ENCODE measurements at places on chromosomes 5 and 9. TPM values are rescaled to one million over a fixed set of nuclear protein-coding genes. Genes with fewer than 3 reads are reported as not detected.

- no peaks in the 10 kb centered on the region for H3K36me3 ChIP-seq
- H3K27ac ChIP-seq = no peak overlapping the region
- peaks cover 15% of the 10 kb centered on the region for H3K4me1 ChIP-seq
- no peak for DNase-seq
Measured at GRCh38 chr9:19663570-19663969, 125.3 kb downstream of the SLC24A2 start.

GRCh38 chr9:33742519-33742918 is 52.8 kb upstream of the PRSS3 start:
- no peak overlapping the region for H3K4me3 ChIP-seq
- H3K36me3 ChIP-seq = no peaks in the 10 kb centered on the region
- peaks cover 30% of the 10 kb centered on the region for H3K27me3 ChIP-seq
- no peak for DNase-seq

- H3K27me3 ChIP-seq = no peaks in the 10 kb centered on the region
- no peak overlapping the region for H3K4me3 ChIP-seq
- no peaks in the 10 kb centered on the region for H3K36me3 ChIP-seq
- no peak for DNase-seq
- H3K4me1 ChIP-seq = no peaks in the 10 kb centered on the region
Measured at GRCh38 chr5:177098120-177098469, 11.4 kb downstream of the FGFR4 start.

- H3K27me3 ChIP-seq = peaks cover 8% of the 10 kb centered on the region
- no peak overlapping the region for H3K4me3 ChIP-seq
- no peaks in the 10 kb centered on the region for H3K4me1 ChIP-seq
- DNase-seq = no peak
- H3K27ac ChIP-seq = no peak overlapping the region
- no peaks in the 10 kb centered on the region for H3K36me3 ChIP-seq
Measured at GRCh38 chr5:59317023-59317773, 576.3 kb downstream of the PDE4D start.

GRCh38 chr9:130921300-130921988 is 17.6 kb downstream of the FIBCD1 start:
- DNase-seq = no peak
- peaks cover 2% of the 10 kb centered on the region for H3K27me3 ChIP-seq
- no peaks in the 10 kb centered on the region for H3K36me3 ChIP-seq
- H3K27ac ChIP-seq = no peak overlapping the region
- no peak overlapping the region for H3K4me3 ChIP-seq
- H3K4me1 ChIP-seq = no peaks in the 10 kb centered on the region

DNA sequence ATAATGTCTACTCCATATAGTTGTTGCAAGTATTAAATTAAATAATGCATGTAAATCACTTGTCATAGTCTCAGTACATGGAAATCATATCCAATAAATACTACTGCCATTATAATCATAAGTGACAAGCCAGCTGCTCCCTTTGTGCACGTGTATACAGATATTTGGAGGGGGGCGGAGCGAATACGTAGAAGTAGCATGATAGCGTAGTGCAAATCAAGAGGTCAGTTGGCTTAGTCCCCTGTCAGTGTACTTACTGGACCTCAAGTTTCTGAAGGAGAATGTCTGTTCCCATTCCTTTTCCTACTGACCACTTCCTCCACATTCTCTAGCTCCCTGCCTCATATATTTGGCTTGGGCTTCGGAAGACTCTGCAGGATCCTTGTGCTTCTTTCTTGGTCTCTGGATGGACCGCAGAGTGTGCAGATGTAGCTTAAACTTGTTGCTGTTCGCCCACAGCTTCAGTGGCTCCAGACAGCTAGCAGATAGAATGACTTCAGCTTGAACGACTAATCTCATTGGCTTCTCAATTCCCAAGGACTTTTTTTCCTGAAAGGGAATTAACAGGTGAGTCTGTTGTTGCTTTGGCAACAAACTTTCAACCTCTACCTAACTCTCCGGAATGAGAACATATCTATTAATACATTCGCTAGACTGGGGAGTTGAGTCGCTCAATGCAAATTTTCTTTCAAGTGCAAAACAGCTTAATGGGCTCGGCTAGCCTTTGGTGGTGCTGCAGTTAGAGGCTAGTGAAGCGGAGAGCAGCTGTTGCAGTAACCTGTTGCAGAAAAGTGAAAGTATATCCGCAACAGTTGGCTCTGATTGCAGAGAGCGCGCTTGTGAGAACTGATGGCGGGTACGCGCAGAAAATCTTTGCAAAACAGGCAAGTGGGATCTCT is at the start of gene PCDHB1:
Gene PCDHB1 (plus strand): TSS at position 753 of the 899 bp plus-strand sequence. CDS start 97 bp downstream, at position 850.
- H3K27me3 ChIP-seq = no peaks in the 10 kb centered on the region
- DNase-seq = no peak
- no peak within 1 kb of the TSS for H3K27ac ChIP-seq
- H3K36me3 ChIP-seq = no peaks in the 10 kb centered on the region

- no peak for DNase-seq
- no peak overlapping the region for H3K27ac ChIP-seq
- H3K4me1 ChIP-seq = peaks cover 42% of the 10 kb centered on the region
- no peak overlapping the region for H3K4me3 ChIP-seq
- peaks cover 5% of the 10 kb centered on the region for H3K36me3 ChIP-seq
Measured at GRCh38 chr5:55848783-55849182, 2.4 kb upstream of the IL31RA start.

DNA sequence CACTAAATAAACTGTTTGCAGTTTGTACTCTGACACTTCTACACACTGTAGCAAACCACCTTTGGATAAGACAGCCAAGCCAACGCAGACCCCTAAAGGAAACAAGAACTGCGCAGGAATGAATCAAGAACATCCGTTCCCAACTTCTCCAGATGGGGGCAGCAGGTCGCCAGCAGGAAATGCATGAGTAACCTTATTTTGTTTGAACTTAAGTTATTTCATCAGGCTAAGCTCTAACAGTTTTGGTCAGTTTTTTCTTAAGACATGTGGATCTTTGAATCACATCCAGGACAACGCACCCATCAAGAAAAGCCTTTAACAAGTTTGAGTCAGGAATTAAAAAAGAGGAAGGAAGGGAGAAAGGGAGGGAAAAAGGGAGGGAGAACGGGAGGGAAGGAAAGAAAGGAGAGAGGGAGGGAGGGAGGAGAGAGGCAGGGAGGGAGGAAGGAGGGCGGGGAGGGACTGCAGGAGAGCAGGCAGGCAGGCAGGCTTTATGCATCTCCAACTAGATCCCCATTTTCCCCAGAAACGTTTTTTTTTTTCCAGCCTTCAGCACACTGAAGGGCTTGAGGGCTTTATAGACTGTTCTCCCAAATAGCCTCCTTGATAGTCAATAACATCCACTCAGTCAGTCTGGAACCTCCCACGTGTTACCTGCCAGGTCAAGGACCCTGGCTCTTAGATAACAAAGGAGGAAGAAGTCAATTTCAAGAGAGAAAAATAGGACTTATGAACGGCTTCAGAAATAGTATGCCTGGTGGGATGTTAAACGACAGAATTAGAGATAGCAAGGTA is 22.2 kb downstream of the BHMT start:
- H3K36me3 ChIP-seq = no peaks in the 10 kb centered on the region
- H3K4me1 ChIP-seq = peaks cover 10% of the 10 kb centered on the region
- H3K27ac ChIP-seq = peak overlapping the region; percentile 80

DNA sequence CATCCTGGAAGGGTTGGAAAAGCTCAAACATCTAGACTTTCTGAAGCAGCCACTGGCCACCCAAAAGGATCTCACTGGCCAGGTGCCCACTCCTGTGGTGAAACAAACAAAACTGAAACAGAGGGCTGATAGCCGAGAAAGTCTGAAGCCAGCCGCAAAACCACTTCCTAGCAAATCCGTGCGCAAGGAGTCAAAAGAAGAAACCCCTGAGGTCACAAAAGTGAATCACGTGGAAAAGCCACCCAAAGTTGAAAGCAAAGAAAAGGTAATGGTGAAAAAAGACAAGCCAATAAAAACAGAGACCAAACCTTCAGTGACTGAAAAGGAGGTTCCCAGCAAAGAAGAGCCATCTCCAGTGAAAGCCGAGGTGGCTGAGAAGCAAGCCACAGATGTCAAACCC is 87.6 kb downstream of the MAP1B start:
- no peaks in the 10 kb centered on the region for H3K36me3 ChIP-seq
- no peak overlapping the region for H3K4me3 ChIP-seq
- H3K4me1 ChIP-seq = peaks cover 9% of the 10 kb centered on the region
- H3K27me3 ChIP-seq = peaks cover 29% of the 10 kb centered on the region
- peak overlapping the region; percentile 38 for H3K27ac ChIP-seq
- peak; percentile 2 for DNase-seq

DNA sequence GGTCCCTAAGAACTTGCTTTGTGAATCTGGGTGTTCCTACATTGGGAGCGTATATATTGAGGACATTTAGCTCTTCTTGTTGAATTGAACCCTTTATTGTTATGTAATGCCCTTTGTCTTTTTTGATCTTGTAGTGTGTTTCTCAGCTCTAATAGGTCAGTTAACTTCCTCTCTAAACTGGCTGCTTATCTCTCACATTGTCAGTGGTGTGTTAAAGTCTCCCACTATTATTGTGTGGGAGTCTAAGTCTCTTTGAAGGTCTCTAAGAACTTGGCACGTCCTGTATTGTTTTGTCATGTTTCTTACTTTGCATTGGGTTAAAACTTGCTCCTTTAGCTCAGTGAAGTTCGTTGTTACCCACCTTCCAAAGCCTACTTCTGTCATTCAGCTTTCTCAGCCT is 36.2 kb downstream of the RIC1 start:
- DNase-seq = no peak
- peaks cover 54% of the 10 kb centered on the region for H3K36me3 ChIP-seq
- H3K27ac ChIP-seq = no peak overlapping the region
- peaks cover 19% of the 10 kb centered on the region for H3K4me1 ChIP-seq
- H3K4me3 ChIP-seq = no peak overlapping the region

- H3K36me3 ChIP-seq = no peaks in the 10 kb centered on the region
- no peaks in the 10 kb centered on the region for H3K27me3 ChIP-seq
- no peak overlapping the region for H3K4me3 ChIP-seq
- H3K4me1 ChIP-seq = no peaks in the 10 kb centered on the region
Measured at GRCh38 chr5:93407454-93407853, 173.6 kb downstream of the NR2F1-AS1 start.

- peak overlapping the region; percentile 81 for H3K27ac ChIP-seq
- no peak for DNase-seq
- H3K4me3 ChIP-seq = peak overlapping the region; percentile 88
- peaks cover 47% of the 10 kb centered on the region for H3K27me3 ChIP-seq
- H3K36me3 ChIP-seq = peaks cover 3% of the 10 kb centered on the region
Measured at GRCh38 chr5:181204113-181204825, 727 bp downstream of the TRIM7 start.

- no peaks in the 10 kb centered on the region for H3K27me3 ChIP-seq
- no peak overlapping the region for H3K27ac ChIP-seq
- no peaks in the 10 kb centered on the region for H3K4me1 ChIP-seq
- no peaks in the 10 kb centered on the region for H3K36me3 ChIP-seq
- H3K4me3 ChIP-seq = no peak overlapping the region
Measured at GRCh38 chr5:32003981-32004380, 170.1 kb downstream of the GOLPH3 start.

DNA sequence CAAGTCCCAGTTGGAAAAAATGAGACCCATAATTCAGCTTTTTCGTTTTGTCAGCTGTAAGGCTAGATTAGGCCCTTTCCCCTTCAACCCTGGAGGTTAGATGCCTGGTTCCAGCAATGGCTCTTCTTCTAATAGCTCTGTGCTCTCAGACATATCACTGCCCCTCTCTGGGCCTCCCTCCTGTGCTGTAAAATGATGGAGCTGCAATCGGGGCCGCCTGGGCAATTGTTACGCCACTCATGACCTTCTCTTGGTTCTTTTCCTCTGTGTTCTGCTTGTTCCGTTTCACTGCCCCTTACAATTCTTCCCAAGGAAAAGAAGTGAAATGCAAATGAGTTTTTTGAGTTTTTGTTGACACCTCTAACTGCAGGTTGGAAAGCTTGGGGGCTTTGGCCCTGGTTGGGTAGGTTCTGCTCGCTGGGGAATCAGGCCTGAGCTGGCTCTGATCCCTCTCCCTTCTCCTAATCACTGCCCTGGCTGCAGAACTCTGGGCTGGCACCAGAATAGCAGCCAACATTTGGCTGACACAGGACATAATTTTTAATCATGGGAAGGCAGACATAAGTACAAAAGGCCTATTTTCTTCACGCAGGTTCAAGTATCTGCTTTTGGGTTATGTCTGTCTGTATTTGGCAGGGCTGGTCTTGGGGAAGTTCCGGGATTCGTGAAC is 110.9 kb downstream of the FOXD1 start:
- no peak for DNase-seq
- H3K4me1 ChIP-seq = no peaks in the 10 kb centered on the region
- H3K27ac ChIP-seq = no peak overlapping the region
- no peak overlapping the region for H3K4me3 ChIP-seq
- no peaks in the 10 kb centered on the region for H3K36me3 ChIP-seq

DNA sequence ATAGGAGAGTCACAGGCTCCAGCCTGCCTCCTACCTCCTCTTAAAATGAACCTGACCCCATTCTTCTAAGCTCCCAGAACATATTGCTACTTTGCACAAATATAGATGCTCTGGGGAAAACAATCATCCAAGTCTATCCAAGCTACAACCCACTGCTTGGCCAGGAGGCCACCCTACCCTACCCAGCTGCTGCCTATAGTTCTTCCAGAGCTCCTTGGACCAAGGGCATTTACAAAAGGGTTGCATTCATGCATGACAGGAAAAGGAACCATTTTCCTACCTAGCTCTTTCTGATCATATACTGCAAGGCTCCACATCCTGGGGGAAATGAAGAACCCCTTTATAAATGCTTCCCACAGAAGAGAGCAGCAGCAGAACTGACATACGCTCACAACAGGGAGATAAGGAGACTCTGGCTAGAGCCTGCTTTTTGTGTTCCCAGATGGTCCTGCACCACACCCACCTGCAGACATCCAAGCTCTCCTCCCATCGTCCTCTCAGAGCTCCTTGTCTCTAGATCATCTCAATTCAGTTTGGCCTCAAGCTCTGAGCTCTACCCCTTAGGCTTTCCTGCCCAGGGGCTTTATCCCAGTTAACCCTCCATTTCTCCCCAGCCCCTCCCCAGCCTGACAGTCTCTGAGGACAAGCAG is 185.5 kb downstream of the SPOCK1 start:
- no peak overlapping the region for H3K27ac ChIP-seq
- DNase-seq = no peak
- H3K4me1 ChIP-seq = no peaks in the 10 kb centered on the region
- no peak overlapping the region for H3K4me3 ChIP-seq
- no peaks in the 10 kb centered on the region for H3K36me3 ChIP-seq

Gene SNCB
- total RNA-seq = not detected

Gene JAK2
- total RNA-seq = 30.8 TPM

Gene SOX30
- total RNA-seq = 0.29 TPM

Gene ABO
- 0.60 TPM for total RNA-seq

All from activated T-helper 1 cell treated with anti-CD3 and anti-CD28 coated beads, Interleukin-12 subunit alpha, Interleukin-12 subunit beta, Interleukin-2, Interleukin-4 antibody, amounts not matched to agents 30 ng/mL and 10 ng/mL and 1 ng/mL, durations not matched to agents 14 hours and 24 hours and 36 hours (primary cell).